ENCODE measurements at places on chromosomes 3 and 15.
A peak's percentile ranks its signal among the peaks of the same experiment; 100 is the strongest.

- no peaks in the 10 kb centered on the region for H3K4me1 ChIP-seq
- H3K4me3 ChIP-seq: no peak overlapping the region
- peaks cover 5% of the 10 kb centered on the region for H3K27me3 ChIP-seq
- DNase-seq: no peak
Observed at GRCh38 chr15:93152360-93152759, 63.3 kb upstream of the RGMA start.

- H3K27me3 ChIP-seq: no peaks in the 10 kb centered on the region
- no peaks in the 10 kb centered on the region for H3K36me3 ChIP-seq
- no peaks in the 10 kb centered on the region for H3K4me1 ChIP-seq
- DNase-seq: no peak
- H3K27ac ChIP-seq: no peak overlapping the region
Observed at GRCh38 chr3:89303701-89304100, 196.3 kb downstream of the EPHA3 start.

DNA sequence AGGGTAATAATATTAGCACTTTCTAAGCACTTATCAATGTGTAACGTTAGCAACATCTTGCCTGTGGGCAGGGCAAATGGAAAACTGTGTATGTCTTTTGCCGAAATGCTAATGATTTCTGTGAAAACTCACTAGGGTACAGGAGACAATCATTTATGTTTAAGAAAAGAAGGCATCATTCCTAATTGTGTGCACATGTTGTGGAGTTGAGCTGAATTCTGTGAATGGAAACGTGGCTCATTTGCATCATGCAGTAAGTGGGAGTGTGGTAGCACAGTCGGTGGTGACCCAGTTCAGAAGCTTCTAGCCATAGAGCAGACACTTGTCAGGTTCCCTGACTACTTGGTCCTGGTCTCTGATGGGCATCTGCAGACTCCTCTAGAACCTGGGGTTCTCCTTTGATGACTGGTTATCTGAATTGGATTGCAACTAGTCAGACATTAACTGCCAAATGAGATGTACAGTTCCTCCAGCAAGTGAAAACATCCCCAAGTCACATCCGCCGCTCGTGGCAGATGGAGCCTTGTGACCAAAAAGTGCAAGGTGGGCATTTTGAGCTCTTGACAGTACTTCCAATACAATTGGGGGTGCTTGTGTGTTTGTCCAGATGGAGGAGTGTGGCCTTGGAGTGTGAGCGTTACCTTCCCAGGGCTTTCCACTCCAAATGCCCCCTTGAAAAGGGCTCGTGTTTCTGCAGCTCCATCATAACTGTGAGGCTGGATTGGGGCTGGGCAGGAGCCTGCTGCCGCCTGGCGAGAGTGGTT, 21.5 kb downstream of the MRPS25 start:
- DNase-seq: no peak
- H3K36me3 ChIP-seq: peaks cover 51% of the 10 kb centered on the region
- H3K27me3 ChIP-seq: no peaks in the 10 kb centered on the region
- no peak overlapping the region for H3K4me3 ChIP-seq

GRCh38 chr15:39499681-39500080, 81.2 kb upstream of the THBS1 start:
- no peak overlapping the region for H3K4me3 ChIP-seq
- no peak for DNase-seq
- H3K36me3 ChIP-seq: no peaks in the 10 kb centered on the region
- no peaks in the 10 kb centered on the region for H3K27me3 ChIP-seq
- peaks cover 18% of the 10 kb centered on the region for H3K4me1 ChIP-seq

GRCh38 chr3:192778508-192778907, 51.2 kb upstream of the FGF12 start:
- no peak overlapping the region for H3K27ac ChIP-seq
- no peak overlapping the region for H3K4me3 ChIP-seq
- no peaks in the 10 kb centered on the region for H3K4me1 ChIP-seq
- H3K27me3 ChIP-seq: no peaks in the 10 kb centered on the region
- no peaks in the 10 kb centered on the region for H3K36me3 ChIP-seq
- no peak for DNase-seq

- peak; percentile 4 for DNase-seq
- no peak overlapping the region for H3K4me3 ChIP-seq
- H3K36me3 ChIP-seq: no peaks in the 10 kb centered on the region
- H3K4me1 ChIP-seq: no peaks in the 10 kb centered on the region
- no peaks in the 10 kb centered on the region for H3K27me3 ChIP-seq
- H3K27ac ChIP-seq: no peak overlapping the region
Observed at GRCh38 chr15:36278219-36278618, 301.2 kb upstream of the CDIN1 start.

DNA sequence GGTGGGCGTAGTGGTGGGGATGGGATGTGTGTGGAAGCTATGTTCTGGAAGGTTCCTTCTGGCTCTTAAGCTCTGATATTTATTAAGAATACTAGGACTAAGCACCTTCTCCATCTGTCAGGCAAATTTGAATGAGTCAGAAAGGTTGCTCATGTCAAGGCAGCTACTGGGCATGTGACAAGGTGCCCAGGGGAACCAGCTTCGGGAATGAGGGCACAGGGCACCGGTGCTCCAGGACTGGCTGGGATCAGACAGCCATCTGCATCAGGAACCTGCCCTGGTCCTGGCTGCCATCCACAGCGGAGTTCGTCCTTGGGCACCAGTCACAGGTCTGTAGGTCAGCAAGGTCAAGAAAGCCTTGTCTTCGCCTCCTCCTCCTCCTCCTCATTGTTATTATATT, 32.5 kb downstream of the CA12 start:
- peaks cover 27% of the 10 kb centered on the region for H3K4me1 ChIP-seq
- H3K27ac ChIP-seq: no peak overlapping the region
- H3K36me3 ChIP-seq: peaks cover 31% of the 10 kb centered on the region
- H3K27me3 ChIP-seq: no peaks in the 10 kb centered on the region
- H3K4me3 ChIP-seq: no peak overlapping the region

- H3K36me3 ChIP-seq: no peaks in the 10 kb centered on the region
- H3K27me3 ChIP-seq: no peaks in the 10 kb centered on the region
- no peak overlapping the region for H3K4me3 ChIP-seq
- peaks cover 8% of the 10 kb centered on the region for H3K4me1 ChIP-seq
Observed at GRCh38 chr3:31004025-31004678, 109.7 kb upstream of the GADL1 start.

DNA sequence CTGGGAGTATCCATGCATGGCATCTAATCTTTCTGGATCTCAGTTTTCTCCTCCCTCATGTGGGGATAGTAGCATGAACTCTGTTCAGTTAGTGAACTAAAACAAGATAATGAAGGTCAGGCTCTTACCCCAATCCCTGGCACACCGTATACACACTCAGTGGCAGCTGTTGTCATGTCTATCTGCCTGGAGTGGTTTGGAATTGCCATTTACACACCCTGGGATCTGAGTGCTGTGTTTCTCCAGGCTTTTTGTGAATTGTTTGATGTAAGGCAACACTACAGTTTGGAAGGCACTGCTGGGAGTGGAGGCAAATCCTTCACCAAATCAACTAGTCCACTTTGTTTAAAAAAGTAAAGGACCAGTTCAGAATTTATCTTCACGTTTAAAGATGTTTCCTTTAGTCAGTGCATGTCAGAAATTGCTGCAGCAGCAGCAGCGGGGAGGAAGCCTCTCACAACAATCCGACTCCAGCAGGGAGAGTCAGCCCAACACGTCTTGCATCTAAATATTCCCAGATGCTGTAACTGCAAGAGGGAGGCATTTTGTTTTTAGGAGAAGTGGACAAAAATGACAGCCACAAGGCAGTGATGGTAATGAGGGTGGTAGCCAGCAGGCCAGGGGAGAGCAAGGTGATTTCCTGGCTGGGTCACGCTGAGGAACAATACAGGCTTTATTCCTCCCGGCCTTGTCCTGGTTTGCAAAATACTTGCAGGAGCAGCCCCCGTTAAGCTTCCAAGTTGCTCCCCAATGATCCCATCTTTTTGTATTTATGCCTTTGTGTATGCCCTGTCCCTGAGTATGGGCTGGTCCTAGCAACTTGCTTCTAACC, 128.5 kb upstream of the LRIG1 start:
- H3K27ac ChIP-seq: no peak overlapping the region
- H3K36me3 ChIP-seq: no peaks in the 10 kb centered on the region
- no peak for DNase-seq
- no peaks in the 10 kb centered on the region for H3K27me3 ChIP-seq
- no peaks in the 10 kb centered on the region for H3K4me1 ChIP-seq

- no peak overlapping the region for H3K4me3 ChIP-seq
- H3K4me1 ChIP-seq: peaks cover 4% of the 10 kb centered on the region
- no peaks in the 10 kb centered on the region for H3K36me3 ChIP-seq
Observed at GRCh38 chr3:46480491-46481195, 15.9 kb upstream of the LTF start.

GRCh38 chr3:124281453-124282316, 289.8 kb upstream of the ROPN1 start:
- H3K4me3 ChIP-seq: no peak overlapping the region
- peak; percentile 46 for DNase-seq
- peaks cover 7% of the 10 kb centered on the region for H3K4me1 ChIP-seq
- no peak overlapping the region for H3K27ac ChIP-seq
- H3K27me3 ChIP-seq: no peaks in the 10 kb centered on the region
- no peaks in the 10 kb centered on the region for H3K36me3 ChIP-seq

GRCh38 chr3:45325676-45326075, 62.7 kb upstream of the LARS2 start:
- no peaks in the 10 kb centered on the region for H3K4me1 ChIP-seq
- H3K27me3 ChIP-seq: peaks cover 63% of the 10 kb centered on the region
- DNase-seq: no peak
- H3K36me3 ChIP-seq: no peaks in the 10 kb centered on the region
- H3K4me3 ChIP-seq: no peak overlapping the region

GRCh38 chr3:162492446-162493081, 996.0 kb downstream of the OTOL1 start:
- H3K4me1 ChIP-seq: no peaks in the 10 kb centered on the region
- H3K4me3 ChIP-seq: no peak overlapping the region
- H3K36me3 ChIP-seq: no peaks in the 10 kb centered on the region
- DNase-seq: peak; percentile 47

DNA sequence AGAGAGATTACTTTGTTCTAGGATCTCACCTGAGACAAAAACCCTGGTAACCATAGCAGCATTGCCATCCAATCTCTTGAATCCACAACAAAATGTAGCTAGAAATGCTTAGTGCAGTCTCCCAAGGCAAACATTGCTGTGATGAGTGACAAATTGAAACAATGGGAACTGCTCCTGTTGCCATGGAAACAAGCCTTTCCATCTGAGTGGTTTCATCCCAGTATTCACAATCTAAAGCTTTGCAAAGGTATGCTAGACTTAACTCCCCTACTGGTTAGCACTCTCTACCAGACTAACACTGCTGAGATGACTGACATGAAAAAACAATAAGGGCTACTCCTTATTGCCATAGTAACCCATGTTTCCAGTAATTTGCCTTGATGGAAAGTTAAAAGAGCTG, 172.6 kb upstream of the CNTN3 start:
- H3K27ac ChIP-seq: no peak overlapping the region
- H3K4me1 ChIP-seq: no peaks in the 10 kb centered on the region
- no peaks in the 10 kb centered on the region for H3K36me3 ChIP-seq
- no peak overlapping the region for H3K4me3 ChIP-seq
- DNase-seq: no peak

GRCh38 chr15:26115229-26115943, 252.3 kb upstream of the ATP10A start:
- no peaks in the 10 kb centered on the region for H3K36me3 ChIP-seq
- H3K27ac ChIP-seq: no peak overlapping the region
- no peaks in the 10 kb centered on the region for H3K4me1 ChIP-seq
- H3K4me3 ChIP-seq: no peak overlapping the region
- no peaks in the 10 kb centered on the region for H3K27me3 ChIP-seq

GRCh38 chr15:57427367-57427821, 51.1 kb downstream of the CGNL1 start:
- peaks cover 23% of the 10 kb centered on the region for H3K4me1 ChIP-seq
- no peak overlapping the region for H3K4me3 ChIP-seq
- DNase-seq: peak; percentile 48
- peak overlapping the region; percentile 97 for H3K27ac ChIP-seq

DNA sequence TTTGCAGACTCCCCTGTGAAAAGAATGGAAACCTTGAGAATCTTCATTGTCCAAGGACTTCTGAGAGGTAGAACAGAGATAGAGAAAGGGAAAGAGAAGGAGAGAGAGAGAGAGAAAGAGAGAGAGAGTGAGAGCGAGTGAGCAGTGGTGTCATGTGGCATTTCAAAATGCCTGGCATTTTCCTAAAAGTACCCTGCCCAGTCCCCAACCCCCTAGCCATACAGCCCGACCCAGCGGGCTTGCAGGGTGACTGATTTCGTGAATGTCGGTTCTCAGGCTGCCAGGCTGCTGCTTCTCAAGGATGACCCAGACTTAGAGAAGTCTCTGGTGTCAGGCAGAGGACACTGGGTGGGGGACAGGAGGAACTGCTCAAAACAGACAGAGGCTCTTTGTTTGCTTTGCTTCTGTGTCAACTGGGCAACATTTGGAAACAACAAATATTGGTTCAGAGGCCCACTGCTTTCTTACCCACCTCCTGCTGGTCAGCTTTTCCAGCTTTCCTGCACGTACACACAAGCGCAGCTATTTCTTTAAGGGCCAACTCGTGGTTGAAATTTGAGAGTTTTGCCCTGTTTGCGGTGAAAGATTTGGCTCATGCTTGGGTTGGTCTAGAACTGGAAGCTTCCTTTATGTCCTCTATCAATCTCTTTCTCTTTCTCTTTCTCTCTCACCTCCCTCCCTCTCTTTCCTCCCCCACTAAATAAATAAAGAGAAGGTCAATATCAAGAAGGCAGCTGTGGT, 3.7 kb upstream of the TF start:
- no peak overlapping the region for H3K4me3 ChIP-seq
- no peak for DNase-seq
- H3K27me3 ChIP-seq: peaks cover 54% of the 10 kb centered on the region
- H3K36me3 ChIP-seq: no peaks in the 10 kb centered on the region
- no peaks in the 10 kb centered on the region for H3K4me1 ChIP-seq
